ENCODE measurements at places on chromosomes 11 and 22. TPM values are rescaled to one million over a fixed set of nuclear protein-coding genes. Genes with fewer than 3 reads are reported as not detected.

Gene CDHR5
- not detected for total RNA-seq

Gene KRTAP5-5
- total RNA-seq, result not detected

Gene KCNE3
- total RNA-seq, result 14.9 TPM

Gene IL17REL
- 0.51 TPM for total RNA-seq

Gene FGF19
- 0.09 TPM for total RNA-seq

Gene MPEG1
- total RNA-seq, result 45.6 TPM

Gene ART1
- 0.68 TPM for total RNA-seq

Gene PAX6
- not detected for total RNA-seq

Gene CADM1
- 243 TPM for total RNA-seq

Gene NEFH
- total RNA-seq, result 0.71 TPM

Gene RTN4R
- 7.8 TPM for total RNA-seq

Gene SAA4
- total RNA-seq, result not detected

Gene OR52H1
- total RNA-seq, result 2.8 TPM

Gene NXPE1
- not detected for total RNA-seq

Gene SLC22A9
- not detected for total RNA-seq

Gene DDTL
- total RNA-seq, result 3.5 TPM
